Urinary bladder (tissue), 4 donors: ENCODE measurements at places on chromosomes 2 and 18. TPM values are rescaled to one million over a fixed set of nuclear protein-coding genes. Genes with fewer than 3 reads are reported as not detected.

MAL gene
- 3.6 TPM for total RNA-seq

FBXO41 gene
- 0.32 TPM for total RNA-seq

KLHL14 gene
- 1.5 TPM for total RNA-seq

POTEJ gene
- total RNA-seq = not detected

SCYGR6 gene
- total RNA-seq = not detected

ARID5A gene
- 10.7 TPM for total RNA-seq

HAAO gene
- 10.6 TPM for total RNA-seq

LIMS3 gene
- total RNA-seq = 13.5 TPM

PIAS2 gene
- 75.4 TPM for total RNA-seq

TRIM43 gene
- total RNA-seq = not detected

HAT1 gene
- 60.8 TPM for total RNA-seq

FBXO48 gene
- 1.2 TPM for total RNA-seq

CRYBA2 gene
- total RNA-seq = not detected

SLC5A7 gene
- total RNA-seq = 6.3 TPM

SERPINB13 gene
- total RNA-seq = 1.7 TPM

SLC8A1 gene
- 280 TPM for total RNA-seq

EIF2B4 gene
- 11.2 TPM for total RNA-seq

RESP18 gene
- total RNA-seq = not detected

GALNT14 gene
- total RNA-seq = 2.9 TPM

CAPN14 gene
- total RNA-seq = 0.42 TPM

MDH1B gene
- total RNA-seq = 1.2 TPM

CYRIA gene
- total RNA-seq = 10.5 TPM

IL1R1 gene
- 34.9 TPM for total RNA-seq

FNDC4 gene
- total RNA-seq = 7.0 TPM

KATNAL2 gene
- 4.4 TPM for total RNA-seq

FKBP1B gene
- 5.1 TPM for total RNA-seq

SCN3A gene
- 6.1 TPM for total RNA-seq

PLB1 gene
- total RNA-seq = 5.0 TPM

ASB1 gene
- 17.1 TPM for total RNA-seq

SATB2 gene
- total RNA-seq = 3.5 TPM

FAM161A gene
- 15.3 TPM for total RNA-seq

CAVIN2 gene
- total RNA-seq = 103 TPM

MYO3B gene
- total RNA-seq = 2.8 TPM

CPLX4 gene
- total RNA-seq = not detected

SERPINB12 gene
- not detected for total RNA-seq

CTNNA2 gene
- total RNA-seq = 14.0 TPM

RIOK3 gene
- total RNA-seq = 74.9 TPM

AMER3 gene
- total RNA-seq = 0.42 TPM

CNRIP1 gene
- 38.0 TPM for total RNA-seq

HTRA2 gene
- total RNA-seq = 25.1 TPM
